ENCODE measurements at places on chromosomes 2 and 18. TPM values are rescaled to one million over a fixed set of nuclear protein-coding genes. Genes with fewer than 3 reads are reported as not detected.

The RAD51AP2 gene
- not detected for total RNA-seq

The ZNF396 gene
- 0.45 TPM for total RNA-seq

The REL gene
- total RNA-seq, result 52.4 TPM

The ADD2 gene
- total RNA-seq, result 0.08 TPM

The SPRED2 gene
- 25.6 TPM for total RNA-seq

The MYCN gene
- not detected for total RNA-seq

The VWC2L gene
- total RNA-seq, result not detected

GRCh38 chr18:44552706-44553105 is 128.0 kb upstream of the SETBP1 start:
- DNase-seq, result no peak

DNA sequence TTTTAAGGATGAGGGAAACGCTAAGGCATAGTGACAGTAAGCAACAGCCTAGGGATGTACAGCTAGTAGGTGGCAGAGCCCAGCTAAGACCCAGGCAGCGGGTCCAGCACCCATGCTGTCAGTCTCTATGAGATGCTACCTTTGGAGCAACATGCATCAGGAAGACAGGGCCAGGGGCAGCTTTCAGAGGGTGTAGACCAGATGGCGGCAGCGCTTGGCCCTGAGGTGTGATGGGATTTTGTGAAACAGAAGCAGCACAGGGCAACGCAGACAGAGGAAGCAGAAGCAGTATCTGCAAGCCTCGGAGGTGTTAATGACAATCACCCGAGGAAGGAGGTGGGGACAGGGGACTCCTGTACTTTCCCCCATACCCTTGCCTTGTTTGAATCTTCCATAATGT is 43.2 kb downstream of the SDC1 start:
- DNase-seq, result no peak

DNA sequence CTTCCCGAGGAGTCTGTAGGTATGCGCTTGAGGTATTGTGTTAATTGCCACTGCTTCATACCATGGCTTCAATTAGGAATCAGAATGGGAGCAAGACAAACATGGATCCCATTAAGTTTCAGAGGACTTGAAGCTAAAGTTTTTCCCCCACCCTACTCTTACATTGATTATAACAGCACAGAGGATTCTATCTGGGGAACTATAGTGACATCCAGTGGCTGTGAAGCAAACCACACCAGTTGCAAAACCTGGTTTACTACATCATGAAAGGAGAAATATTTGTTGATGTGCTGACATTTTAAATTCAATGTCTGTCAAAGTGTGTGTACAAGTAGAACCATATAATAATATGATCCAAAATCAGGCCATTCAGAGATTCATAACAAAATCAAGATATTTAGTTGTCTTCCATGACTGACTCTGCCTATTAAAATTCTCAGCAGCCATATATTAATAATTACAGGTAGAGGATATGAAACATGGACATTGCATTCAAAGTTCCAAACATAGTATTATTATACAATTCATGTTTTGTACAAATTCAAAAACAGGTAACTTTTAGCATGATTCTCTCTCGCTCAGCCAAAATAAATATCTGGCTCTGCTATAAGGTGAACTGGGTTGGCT is 82.9 kb downstream of the GRB14 start:
- DNase-seq, result no peak

GRCh38 chr18:63818212-63818611 is 43.0 kb downstream of the SERPINB7 start:
- no peak for DNase-seq

DNA sequence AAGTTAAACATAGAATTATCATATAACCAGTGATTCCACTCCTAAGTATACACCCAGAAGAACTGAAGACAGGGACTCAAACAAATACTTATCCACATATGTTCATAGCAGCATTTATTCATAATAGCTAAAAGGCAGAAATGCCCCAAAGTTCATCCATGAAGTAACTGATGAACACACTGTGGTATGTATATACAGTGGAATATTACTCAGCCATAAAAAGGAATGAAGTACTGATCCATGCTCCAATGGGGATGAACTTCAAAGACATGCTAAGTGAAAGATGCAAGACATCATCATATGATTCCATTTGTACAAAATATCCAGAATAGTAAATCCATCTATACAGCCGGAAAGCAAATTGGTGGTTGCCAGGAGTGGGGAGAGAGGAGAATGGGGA is 157.5 kb downstream of the LAMA1 start:
- DNase-seq, result no peak

DNA sequence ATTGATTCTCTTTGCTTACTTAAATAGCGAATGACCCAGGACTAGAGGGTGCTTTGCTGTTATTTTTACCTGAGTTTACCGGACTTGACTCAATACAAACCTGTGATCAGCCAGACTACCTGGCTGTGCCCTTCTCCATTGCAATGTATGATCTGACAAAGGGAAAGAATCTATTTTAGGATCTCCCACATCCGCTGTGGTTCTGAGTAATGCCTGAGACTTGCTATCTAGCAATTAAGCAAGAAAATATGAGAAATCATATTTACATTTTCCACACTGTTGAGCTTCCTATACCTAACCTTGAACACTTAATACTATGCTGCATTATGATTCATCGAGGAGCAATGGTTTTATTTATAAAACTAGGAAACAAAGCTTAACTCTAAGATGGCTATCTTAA is 215.2 kb downstream of the RAD51AP2 start:
- no peak for DNase-seq

GRCh38 chr18:49747876-49748275 is 65.5 kb downstream of the ACAA2 start:
- DNase-seq, result no peak

DNA sequence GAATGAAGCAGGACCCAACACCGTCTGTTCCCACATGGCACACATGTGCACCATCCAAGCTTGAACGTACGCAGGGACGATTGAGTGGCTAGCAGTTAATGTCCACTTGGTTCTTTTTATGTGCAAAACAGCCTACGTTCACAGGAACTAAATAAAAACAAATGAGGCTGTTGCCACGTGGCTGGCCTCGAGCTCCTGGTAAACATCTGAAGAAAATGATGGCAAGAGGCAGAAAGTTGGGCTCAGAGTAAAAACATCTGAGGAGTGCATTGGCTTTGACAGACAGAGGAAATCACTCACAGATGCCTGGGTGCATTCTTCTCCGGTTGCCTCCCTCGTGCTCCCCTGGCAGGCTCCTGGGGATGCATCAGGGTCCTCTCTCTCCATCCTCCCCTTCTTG is 177.9 kb downstream of the NRP2 start:
- no peak for DNase-seq

DNA sequence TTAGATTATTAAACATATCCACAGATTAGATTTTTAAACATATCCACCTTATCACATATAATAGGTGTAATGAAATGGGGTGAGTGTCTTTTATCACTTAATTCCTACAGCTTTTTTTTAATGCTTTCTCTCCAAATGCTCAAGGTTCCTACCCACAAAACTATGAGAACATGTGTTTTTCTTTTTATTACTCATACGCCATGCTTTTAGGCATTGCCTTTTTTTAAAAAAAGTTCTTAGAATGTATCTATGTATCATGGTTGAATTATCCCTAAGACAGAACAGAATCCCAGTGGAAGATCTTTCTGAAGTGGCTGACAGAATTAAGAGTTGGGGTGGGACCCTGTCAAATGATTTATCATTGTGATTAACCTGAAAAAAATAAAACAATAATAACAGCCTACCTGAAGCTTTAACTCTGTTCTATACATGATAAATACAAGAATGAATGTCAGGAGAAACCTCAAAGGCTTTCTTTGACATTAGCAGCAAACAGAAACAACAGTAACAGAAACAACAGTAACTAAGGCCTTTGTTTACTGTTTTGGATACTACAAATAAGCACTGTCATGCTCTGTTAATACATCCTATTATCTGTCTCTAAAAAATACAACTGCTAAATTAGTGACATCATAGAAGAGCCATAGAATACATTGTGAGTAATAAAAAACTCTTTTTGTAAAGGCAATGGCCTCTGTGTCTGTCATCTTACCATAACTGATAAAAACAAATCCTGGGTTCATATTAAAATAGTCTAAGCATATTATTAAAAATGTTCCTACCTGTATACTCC is 4.1 kb upstream of the ZNF397 start:
- DNase-seq, result no peak

- no peak for DNase-seq
Observed at GRCh38 chr2:206873423-206873822, 65.9 kb upstream of the CPO start.

DNA sequence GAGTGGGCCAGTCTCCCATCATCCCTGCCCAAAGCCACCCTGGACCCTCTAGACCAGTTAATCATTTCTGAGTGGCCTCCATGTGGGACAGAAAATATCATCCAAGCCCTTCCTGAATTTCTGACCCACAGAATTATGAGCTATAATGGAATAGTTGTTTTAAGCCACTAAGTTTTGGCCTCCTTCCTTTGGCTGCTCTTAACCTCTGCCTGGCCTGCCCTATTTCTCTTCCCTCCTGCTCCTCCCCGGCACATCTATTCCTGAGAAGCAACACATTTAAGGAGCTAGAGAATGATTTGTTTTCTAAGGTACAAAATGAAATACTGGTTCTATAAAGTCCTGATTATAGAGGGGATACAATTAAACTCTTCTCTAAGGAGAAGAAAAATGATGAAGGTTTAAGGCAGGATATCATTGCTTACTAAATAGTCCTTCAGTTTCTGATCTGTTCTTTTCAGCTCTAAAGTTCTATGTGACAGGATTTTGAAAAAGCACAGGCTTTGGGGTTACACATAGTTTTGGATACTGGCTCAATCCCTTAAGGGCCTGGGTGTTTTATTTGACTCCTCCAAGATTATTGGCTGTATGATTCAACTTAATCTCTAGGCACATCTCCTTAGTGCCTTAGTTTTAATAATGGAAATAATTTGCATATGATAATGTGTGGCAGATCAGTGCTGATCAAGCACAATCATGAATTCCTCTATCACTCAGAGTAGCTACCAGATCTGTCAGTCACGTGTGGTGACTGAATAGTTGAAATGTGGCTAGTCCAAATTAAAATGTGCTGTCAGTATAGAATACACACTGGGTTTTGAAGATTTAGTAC is 240.3 kb downstream of the VAPA start:
- no peak for DNase-seq

- DNase-seq, result no peak
Observed at GRCh38 chr2:173860566-173860965, 104.6 kb downstream of the SP3 start.

DNA sequence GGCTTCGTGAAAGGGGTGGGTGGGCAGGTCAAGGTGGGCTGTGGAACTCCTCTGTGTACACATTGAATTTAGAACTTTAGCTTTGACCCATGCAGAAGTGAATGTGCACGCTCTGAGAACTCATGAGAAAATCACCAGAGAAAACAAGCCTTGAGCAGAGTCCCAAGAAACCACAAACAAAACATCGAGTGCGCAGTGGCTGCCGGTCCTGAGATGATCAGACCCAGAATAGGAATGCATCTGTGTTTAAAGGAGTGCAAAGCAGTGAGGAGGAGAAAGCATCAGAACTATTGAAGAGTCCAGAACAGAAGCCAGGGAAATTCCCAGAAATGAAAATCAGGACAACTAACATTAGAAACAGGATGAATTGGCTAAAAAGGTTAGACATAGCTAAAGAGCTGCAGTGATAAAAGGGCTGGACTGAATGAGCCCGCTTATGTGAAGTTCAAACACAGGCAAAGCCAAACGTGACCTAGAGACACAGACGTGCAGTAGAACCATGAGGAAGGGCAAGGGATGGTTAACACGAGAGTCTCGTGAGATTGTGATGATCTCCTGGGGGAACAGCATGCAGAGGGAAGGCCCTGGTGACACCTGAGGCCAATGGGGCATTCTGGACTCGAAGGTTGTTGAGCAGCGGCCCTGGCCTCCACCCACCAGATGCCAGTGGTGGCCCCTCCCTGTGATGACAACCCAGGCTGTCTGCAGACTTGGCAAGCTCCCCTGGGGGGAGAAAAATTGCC is 16.4 kb upstream of the TXNL4A start:
- no peak for DNase-seq

DNA sequence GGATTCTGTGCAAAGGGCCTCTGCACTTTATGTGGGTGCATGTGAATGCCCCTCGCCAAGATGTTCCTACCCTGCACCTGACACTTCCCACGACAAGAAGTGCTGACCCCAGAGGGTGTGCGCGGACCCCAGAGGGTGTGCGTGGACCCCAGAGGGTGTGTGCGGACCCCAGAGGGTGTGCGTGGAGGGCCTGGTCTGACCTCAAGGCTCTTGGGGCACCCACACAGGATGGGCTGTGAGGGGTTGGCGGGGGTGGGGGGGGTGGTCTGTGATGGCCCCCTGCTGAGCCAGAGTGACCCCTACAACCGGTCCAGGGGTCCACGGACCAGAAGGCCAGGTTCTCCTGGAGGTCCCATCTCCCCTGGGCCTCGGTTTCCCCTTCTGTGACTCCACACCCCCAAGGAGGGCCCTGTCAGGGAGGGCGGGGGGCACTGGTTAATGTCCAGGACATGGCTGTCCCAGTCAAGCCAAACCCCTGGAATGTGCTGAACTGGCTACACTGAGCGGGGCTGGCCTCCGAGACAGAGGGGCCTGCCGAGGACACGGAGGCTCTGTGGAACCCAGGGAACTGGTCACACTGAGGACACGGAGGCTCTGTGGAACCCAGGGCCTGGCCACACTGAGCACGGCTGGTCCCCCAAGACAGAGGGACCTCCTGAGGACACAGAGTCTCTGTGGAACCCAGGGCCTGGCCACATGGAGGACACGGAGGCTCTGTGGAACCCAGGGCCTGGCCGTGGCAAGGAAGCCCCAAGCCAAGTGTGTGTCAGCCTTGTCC is 3.1 kb downstream of the NEU4 start:
- DNase-seq, result no peak

- no peak for DNase-seq
Observed at GRCh38 chr18:43681661-43682060, 404.4 kb upstream of the SYT4 start.

GRCh38 chr2:237724811-237725478 is 73.6 kb upstream of the RBM44 start:
- DNase-seq, result no peak

- no peak for DNase-seq
Observed at GRCh38 chr2:21515903-21516302, 392.1 kb downstream of the TDRD15 start.

GRCh38 chr18:74153377-74153776 is 5.1 kb downstream of the TIMM21 start:
- no peak for DNase-seq

- DNase-seq, result no peak
Observed at GRCh38 chr2:127080938-127081755, 25.8 kb downstream of the BIN1 start.
